GDM1 (cell line): ENCODE measurements at places on chromosomes 16 and 17.

DNA sequence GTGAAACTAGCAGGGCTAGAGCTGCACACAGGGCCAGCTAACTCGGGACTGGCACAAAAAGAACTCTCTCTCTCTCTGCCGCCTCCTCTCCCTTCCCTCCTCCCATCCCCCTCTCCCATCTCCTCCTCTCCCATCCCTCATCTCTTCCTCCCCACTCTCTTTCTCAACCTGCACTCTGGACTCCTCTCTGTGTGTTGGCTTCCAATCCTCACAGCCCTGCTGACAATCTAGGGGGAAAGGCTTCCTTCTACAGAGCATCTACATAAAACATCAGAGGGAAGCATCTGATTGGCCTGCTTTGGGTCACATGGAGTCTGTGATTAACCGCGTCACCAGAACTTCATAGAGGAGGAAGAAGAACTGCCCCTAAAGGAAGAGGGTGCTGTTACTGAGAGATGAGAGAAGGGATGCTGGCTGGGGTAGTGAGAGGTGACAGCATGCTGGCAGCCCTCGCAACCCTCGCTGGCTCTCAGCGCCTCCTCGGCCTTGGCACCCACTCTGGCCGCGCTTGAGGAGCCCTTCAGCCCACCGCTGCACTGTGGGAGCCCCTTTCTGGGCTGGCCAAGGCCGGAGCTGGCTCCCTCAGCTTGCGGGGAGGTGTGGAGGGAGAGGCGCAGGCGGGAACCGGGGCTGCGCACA, 12.8 kb upstream of the ZFP90 start:
- DNase-seq = no peak

- no peak for DNase-seq
Observed at GRCh38 chr17:82384730-82385481, 13.3 kb downstream of the UTS2R start.

GRCh38 chr17:63113167-63113566, 147.1 kb downstream of the TANC2 start:
- DNase-seq = no peak

GRCh38 chr16:70437017-70437581, 1.8 kb downstream of the ST3GAL2 start:
- no peak for DNase-seq

GRCh38 chr17:2719861-2720260, 8.3 kb upstream of the CLUH start:
- DNase-seq = no peak

- no peak for DNase-seq
Observed at GRCh38 chr16:75575958-75576357, 9.8 kb downstream of the GABARAPL2 start.

GRCh38 chr16:84656649-84657048, 8.3 kb downstream of the KLHL36 start:
- DNase-seq = no peak

DNA sequence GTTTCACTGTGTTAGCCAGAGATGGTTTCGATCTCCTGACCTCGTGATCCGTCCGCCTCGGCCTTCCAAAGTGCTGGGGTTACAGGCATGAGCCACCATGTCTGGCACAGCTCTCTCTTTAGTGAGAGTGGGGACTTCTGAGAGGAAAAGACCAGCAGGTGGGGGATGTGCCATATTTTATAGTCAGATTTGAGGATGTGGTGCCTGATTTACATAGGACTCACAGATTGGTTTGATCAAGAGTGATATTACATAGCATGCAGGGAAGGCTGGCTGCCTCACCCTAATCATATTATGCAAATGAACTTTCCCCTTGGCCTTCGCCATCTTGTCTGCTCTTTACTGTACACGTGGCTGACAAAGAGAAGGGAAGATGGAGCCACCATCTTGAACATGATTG, 28.1 kb upstream of the MAPK3 start:
- DNase-seq = no peak

DNA sequence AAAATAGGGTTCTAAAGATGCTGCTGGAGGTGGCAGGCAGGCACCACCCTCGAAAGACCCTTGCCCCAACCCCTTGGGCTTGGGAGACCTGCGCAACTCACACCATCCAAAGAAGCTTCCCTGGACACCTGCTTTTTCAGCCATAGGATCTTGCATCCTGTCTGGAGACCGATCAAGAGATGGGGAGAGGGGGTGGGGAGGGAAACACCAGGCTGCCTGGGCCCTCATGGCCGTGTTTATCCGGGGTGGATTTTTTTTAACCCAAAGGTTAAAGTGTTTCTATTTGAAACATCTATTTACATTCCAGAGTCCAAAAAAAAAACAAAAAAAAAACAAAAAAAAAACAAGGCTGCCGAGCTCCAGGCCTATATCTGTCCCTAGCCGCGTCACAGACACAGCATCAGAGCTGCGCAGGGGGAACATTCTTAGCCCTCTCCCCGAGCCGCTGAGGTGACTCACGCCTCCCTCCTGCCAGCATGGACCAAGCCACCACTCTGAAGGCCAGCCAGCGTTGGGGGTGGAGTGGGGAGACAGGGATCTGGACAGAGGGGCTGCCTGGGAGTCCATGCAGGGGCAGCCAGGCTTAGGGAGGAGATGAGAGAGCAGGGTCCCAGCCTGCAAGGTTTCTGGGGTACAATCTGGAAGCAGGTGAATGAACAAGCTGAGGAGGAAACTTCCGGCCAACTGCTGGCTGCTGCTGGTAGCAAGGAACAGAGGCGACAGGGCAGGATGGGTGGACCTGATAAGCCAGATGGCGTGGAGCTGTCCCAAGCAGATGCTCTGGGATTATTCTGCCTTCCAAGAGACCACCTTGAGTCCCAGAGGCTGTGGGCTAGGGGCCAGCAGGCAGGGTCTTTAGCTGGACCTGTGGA, 14.8 kb downstream of the HDAC5 start:
- no peak for DNase-seq

DNA sequence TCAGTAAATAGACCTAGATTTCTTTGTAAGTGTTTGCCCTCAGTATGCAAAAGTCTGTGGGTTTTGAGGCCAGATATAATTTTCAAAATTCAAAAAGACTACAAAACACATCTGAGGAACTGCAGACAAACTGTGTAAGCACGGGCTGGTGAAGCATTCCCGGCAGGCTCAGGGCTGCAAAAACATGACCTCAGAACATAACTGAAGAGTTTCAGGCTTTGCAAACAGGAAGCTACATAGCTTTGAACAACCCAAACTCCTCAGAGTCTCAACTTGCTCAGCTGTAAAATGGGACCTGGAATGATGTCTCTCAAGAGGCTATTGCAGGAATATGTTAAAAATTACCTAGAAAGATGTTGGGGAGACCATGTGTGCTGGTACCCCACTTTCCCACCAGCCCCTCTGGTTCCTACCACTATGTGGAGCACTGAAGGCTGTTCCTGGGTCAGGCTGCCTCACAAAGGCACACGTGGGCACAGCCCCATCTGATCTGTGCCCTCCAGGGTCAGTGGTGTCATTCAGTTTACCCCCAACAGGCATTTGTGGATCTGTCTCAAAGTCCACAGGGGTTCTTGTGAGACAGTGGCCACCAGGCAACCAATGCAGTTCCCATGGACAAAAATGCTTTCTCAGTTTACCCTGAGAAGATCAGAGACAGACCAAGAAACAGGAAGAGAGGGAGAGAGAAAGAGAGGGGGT, 72.9 kb downstream of the CREBBP start:
- no peak for DNase-seq

DNA sequence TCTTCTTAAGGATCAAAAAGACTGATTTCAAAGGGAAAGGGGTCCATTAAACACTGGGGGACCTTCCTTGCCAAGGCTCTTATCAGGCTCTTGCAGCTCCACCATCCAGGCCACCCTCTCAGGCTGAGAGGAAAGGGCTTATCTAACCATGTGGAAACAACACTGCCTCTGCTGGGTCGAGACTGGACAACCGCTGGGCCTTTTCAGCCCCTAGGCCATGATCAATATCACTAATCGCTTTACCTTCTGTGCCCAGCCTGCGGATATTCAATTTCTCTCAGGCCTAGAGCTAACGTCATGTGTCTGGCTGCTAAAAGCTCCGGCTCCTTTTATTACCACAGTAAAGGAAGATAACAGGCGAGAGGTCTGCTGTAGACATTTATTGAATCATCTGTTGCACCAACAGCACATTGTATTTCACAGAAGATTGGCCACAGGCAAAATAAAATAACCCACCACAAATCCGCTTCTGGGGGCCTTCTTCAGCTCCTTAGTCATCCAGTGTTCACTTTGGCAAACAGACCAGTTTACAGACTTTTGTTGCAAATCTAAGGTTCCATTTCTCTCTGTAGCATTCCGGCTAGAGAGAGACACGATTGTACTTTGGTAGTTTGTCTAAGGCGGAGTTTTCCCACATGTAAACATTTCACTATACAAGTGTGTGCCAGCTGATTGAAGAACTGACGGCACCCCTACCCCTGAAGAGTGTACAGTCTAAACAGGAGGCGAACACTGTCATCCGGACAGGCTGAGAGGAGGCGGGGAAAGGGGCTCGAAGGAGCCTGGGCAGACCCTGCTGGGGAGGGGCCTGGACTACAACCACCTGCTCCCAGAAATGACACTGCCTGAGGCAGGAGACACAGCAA, 13.9 kb downstream of the CYB561 start:
- no peak for DNase-seq

DNA sequence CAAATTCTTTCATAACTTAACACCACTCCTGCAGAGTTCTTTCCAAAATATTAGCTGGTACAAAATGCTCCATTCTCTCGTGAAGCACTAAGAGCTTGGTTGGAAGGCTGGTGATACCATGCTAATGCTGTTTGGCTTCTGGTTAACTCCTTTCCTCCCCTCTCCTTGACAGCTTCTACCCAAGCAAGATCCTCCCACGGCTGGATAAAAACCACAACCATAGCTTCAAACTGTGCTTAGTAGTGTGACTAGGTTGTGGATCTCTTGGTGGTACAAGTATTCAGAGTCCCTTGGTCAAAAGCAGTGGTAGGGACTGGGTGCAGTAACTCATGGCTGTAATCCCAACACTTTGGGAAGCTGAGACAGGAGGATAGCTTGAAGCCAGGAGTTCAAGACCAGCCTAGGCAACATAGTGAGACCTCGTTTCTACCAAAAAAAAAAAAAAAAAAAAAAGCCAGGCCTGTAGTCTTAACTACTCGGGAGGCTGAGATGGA, 2.3 kb downstream of the PHAF1 start:
- no peak for DNase-seq

DNA sequence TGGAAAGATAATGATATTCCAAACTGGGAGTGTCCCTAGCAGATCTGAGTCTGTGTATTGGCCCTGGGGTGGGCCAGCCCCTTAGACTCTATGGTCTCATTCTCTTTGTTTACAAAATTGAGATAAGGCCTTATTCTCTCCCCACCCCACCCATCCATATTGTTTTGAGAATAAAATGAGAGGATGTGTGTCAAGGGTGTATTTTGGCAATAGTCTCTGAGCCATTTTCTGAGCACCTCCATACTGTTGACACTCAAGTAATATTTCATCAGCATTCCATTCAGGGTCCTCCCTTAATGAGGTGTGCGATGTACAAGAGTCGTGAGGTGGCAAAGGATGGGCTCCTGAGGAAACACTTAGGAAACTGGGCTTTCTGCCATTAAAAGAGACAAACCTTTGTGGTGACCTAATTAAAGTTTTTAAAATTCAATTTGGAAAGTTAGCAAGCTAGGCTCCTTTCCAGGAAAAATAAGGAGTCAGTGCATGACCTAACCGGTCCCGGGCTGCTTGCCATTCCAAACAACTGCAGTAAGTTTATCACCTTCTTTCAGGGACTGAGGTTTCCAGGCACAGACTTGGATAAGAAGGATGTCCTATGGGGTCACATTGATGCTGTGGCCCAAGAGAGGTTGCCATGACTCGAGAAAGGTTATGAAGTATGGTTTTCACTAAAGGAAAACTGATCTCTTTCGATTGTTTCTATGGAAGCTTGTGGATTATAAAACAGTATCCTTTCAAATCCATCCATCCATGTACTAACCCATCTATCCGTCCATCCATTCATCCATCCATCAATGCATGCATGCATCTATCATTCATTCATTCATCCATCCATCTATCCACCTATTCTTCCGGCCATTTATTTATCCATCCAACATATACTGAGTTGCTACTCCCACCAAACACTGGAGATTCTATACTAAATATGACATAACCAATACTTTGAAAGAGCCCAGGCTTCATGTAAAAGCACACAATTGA, 443.3 kb downstream of the UTP18 start:
- DNase-seq = no peak

- DNase-seq = no peak
Observed at GRCh38 chr16:61105544-61105943, 930.7 kb downstream of the CDH8 start.

- no peak for DNase-seq
Observed at GRCh38 chr16:83520596-83520995, 287.2 kb upstream of the HSBP1 start.

DNA sequence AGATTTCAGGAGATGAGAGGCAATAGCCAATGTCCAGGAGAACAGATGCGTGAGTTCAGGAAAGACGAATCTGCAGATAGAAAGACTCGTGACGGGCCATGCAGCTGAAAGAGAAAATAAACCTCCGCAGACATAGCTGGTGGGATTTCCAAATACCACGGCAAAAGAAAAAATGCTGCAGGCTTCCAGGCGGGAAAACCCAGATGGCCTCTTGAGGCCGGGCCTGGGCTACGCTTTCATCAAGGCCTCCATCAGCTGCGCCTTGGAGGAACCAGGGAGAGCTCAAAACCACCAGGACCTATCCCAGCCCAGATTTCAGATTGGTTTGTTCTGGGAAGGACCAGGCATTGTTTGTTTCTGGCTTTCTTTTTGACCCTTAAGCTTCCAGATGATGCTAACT, 16.7 kb downstream of the CCDC40 start:
- no peak for DNase-seq

DNA sequence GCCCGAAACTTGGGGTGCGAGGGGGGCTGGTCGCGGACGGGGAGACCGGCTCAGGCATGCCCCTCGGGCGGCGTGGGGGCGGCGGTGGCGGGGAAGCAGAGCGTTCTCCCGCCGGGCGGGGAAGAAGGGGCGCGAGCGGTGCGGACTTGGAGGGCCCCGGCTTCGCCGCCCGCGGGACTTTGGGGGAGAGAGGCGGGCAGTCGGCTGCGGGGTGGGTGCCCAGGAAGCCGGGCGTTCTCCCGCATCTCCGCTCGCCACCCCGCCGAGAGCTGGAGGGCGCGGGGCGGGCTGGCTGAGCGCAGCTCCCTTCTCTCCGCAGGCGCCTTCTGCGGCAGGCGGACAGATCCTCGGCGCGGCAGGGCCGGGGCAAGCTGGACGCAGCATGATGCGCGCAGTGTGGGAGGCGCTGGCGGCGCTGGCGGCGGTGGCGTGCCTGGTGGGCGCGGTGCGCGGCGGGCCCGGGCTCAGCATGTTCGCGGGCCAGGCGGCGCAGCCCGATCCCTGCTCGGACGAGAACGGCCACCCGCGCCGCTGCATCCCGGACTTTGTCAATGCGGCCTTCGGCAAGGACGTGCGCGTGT, 772 bp downstream of the NTN1 start:
- DNase-seq = no peak

- DNase-seq = no peak
Observed at GRCh38 chr17:62950067-62950466, 16.0 kb upstream of the TANC2 start.
